Umbilical cord (tissue), 2 donors: ENCODE measurements at places on chromosomes 6 and 20. TPM values are rescaled to one million over a fixed set of nuclear protein-coding genes. Genes with fewer than 3 reads are reported as not detected.

Gene MYLK4
- total RNA-seq, result 5.1 TPM

DNA sequence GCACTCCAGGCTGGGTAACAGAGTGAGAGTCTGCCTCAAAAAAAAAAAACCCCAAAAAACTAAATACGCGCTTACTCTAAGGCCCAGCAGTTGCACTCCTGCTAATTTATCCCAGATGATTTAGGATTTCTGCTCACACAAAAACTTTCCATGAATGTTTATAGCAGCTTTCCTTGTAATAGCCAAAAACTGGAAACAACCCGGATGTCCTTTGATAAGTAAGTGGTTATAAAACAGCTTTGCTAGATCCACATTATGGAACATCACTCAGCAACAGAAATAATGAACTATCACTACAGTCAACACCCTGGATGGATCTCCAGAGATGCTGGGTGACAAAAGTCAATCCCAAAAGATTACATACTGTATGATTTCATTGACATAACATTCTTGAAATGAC is 220.4 kb upstream of the JARID2 start:
- no peak for DNase-seq

- peak; percentile 25 for DNase-seq
Measured at GRCh38 chr6:93182938-93183479, 236.3 kb downstream of the EPHA7 start.

DNA sequence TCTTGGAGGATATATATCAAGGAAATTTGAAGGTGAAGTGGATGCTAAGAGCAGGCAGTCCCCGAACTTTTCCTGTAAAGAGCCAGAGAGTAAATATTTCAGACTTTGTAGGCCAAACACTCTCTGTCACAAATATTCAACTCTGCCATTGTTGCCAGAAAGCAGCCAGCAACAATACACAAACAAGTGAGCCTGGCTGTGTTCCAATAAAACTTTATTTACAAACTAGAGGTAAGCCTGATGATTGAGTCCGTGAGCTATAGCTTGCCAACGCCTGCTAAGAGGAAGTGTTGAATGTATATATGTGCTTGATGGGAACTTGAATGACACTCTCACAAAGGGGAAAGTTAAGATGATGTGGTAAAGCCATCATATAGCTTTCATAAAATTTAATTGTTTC is 166.0 kb upstream of the PLN start:
- no peak for DNase-seq

- no peak for DNase-seq
Measured at GRCh38 chr6:75117701-75118100, 88.2 kb downstream of the COL12A1 start.

- peak; percentile 87 for DNase-seq
Measured at GRCh38 chr6:16320533-16321340, 82.3 kb downstream of the GMPR start.

DNA sequence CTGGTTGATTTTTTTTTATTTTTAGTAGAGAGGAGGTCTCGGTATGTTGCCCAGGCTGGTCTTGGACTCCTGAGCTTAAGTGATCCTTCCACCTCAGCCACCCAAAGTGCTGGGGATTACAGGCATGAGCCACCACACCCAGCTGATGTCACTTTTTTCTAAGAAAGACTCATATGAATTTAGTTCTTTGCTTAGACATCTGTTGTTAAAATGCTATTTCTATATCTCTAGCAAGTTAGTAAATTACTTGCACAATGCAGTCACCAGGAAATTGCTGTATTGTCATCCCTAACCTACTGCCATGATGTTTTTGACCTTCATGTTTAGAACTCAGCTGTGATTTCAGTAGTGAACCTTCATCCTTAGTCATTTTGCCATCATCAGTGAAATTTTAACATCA is 5.7 kb downstream of the KDM1B start:
- peak; percentile 32 for DNase-seq

- peak; percentile 79 for DNase-seq
Measured at GRCh38 chr6:98957450-98957849, 9.7 kb upstream of the FBXL4 start.

Gene PEDS1
- total RNA-seq, result 15.4 TPM

GRCh38 chr6:143093290-143093689 is 32.6 kb downstream of the AIG1 start:
- DNase-seq, result no peak

DNA sequence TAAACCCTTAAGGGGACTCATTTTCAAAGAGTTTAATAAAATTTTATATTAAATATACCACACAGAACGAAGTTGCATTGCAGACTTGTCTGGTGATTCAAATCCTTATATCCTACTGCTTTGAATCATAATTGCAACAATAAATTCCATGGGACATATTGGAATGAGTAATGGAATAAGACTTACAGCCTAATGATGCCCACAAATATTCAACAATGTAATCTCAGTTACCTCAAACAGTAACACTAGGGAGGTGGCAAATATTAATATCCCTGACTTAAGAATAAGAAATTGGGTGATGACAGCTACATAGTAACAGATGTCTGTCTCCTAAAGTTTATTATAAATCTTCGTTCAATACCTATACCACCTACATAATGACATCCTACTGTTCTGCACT is 52.6 kb downstream of the BMP5 start:
- DNase-seq, result no peak

GRCh38 chr6:155272353-155273232 is 8.8 kb downstream of the CLDN20 start:
- DNase-seq, result peak; percentile 93

DNA sequence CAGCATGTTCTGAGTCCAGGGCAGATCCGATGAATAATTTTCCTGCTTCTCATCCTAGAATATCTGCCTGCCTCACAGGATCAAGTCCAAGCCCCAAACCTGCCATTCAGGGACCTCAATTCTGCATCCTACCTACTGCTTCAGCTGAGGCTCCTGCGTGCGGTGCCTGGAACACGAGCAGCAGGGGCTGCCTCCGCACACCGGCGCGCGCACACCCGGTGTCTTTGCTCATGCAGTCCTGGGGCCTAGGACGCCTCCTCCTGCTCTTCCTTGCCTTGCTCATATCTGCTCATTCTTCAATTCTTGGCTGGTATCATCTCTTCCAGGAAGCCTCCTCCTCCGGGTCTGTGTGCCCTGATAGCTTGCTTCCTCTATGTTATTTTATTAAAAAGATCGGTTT is 81.1 kb upstream of the AGPAT4 start:
- no peak for DNase-seq

Gene EYA4
- total RNA-seq, result 11.1 TPM

DNA sequence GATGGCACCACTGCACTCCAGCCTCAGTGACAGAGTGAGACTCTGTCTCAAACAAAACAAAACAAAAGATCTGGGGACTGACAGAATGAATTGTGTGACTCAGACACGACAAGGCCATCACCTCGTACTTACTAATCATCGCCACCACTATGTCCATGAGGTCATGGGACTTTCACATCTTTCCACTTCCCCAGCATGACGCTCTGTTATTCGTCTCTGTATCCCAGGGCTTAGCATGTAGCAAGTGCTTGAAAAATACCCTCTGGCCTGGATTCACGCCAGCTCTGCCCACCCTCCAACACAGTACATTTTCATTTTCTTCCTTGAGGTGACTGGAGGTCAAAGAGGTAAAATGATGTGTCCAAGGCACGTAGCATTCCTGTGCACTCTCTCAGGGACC is 27.8 kb downstream of the FGD2 start:
- no peak for DNase-seq

DNA sequence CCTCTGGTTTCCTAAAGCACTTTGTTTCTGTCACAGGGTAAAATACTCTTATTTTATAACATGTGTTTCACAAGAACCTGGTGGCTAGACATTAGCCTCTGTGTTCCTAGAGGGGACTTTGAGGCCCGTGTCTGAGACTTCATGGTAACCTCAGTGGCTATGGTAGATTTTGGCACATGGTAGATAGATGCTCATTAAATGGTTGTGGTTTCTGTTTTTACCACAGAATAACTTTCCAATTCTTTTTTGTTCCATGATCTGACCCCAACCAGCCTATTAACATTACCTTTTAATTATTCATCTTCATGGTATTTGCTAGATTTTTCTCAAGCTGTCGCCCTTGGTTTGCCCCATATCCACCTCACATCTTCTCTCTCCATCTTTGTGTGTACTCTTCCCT is 34.3 kb downstream of the CCN2 start:
- no peak for DNase-seq

Gene C6orf58
- not detected for total RNA-seq

- no peak for DNase-seq
Measured at GRCh38 chr6:34914358-34914757, 25.3 kb downstream of the ANKS1A start.

GRCh38 chr20:61031101-61031830 is 220.8 kb upstream of the CDH4 start:
- no peak for DNase-seq

DNA sequence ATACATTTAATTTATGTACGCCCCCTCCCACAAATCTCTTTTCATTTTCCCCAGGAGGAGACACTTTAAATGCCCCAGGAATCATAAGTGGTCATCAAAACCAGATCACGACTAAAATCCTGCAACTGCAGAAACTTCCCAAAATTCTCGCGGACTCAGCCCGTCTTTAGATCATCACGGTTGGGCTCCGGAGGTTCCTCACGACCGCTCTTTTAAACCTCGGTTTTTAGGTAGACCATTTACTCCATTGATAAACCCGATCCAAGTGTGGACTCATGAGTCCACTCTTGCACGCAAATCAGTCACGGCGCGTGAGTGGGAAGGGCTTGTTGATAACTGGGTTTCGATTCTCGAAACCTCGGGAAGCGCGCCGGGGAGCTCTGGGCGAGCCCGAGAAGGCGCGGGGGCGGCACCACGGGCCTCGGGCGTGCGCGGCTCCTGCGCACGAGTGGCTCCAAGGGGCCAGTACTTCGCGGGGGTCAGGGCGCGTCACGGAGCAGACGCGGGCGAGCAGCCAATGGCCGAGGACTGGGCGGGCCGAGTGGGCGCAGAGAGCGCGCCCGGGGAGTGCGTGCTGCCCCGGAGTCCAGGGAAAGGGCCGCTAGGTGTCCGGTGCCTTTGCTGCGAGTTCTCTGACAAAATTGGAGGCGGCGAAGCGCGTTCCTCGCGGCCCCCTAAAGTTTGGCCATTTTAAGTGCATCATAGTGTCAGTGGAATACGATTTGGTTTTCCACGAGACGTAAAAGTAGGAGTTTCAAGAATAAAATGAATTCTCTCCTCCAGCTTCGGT is 635 bp upstream of the TENT5A start:
- DNase-seq, result peak; percentile 94

DNA sequence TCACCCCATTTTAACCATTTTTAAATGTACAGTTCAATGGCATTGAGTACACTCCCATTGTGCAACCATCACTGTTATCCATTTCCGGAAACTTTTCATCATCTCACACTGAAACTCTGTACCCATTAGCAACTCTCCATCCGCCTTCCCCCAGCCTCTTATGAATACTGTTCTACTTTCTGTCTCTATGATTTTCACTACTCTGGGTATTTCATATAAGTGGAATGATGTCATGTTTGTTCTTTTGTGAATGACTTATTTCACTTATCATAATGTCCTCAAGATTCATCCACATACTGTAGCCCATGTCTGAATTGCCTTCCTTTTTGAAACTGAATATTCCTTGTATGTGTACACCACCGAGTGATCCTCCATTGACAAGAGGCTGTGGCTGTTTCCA is 92.9 kb upstream of the TOX2 start:
- DNase-seq, result no peak

DNA sequence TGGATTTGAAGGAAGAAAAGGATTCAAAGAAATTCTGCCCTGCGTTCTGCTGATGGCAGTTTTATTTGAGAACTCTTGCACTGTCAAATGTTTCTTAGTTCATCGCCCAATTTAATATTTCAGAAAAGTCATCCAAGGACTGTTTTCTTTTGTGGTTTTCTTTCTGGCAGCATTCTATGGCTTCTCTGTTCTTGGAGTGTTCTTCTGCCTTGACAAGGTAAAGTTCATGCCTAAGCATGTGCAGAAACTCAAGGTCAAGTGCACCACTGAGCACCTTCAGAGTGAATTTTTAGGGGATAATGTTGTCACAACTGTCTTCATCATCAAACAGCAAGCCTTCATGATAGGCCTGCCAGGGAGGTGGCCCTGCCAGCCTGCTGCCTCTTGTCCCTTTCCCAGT is 225.6 kb downstream of the PLCB1 start:
- DNase-seq, result no peak

DNA sequence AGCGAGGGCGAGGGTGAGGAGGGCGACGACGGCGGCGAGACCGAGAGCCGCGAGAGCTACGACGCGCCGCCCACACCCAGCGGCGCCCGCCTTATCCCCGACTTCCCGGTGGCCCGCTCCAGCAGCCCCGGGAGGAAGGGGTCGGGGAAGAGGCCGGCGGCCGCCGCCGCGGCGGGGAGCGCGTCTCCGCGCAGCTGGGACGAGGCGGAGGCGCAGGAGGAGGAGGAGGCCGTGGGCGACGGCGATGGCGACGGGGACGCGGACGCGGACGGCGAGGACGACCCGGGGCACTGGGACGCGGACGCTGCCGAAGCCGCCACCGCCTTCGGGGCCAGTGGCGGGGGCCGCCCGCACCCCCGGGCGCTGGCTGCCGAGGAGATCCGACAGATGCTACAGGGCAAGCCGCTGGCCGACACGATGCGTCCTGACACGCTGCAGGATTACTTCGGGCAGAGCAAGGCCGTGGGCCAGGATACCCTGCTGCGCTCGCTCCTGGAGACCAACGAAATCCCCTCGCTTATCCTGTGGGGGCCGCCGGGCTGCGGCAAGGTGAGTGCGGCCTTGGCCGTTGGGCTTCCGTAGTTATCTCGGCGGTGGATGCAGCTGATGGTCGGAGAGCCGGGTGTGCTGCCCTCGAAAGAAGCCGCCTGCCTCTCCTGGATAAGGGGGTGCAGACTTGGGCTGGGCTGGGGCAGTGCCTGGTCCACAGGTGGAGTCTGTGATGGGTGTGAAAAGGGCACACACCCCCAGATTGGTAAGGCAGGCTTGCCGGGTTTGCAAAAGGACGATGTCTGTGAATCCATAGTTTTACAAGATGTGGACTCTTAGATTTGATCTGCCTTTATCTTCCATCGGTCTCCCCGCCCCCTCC is 938 bp downstream of the WRNIP1 start:
- peak; percentile 54 for DNase-seq

Gene ZNF343
- total RNA-seq, result 14.0 TPM

Gene R3HDML
- total RNA-seq, result not detected

Gene SLC17A2
- total RNA-seq, result 0.48 TPM

Gene NKX2-2
- total RNA-seq, result 1.4 TPM

DNA sequence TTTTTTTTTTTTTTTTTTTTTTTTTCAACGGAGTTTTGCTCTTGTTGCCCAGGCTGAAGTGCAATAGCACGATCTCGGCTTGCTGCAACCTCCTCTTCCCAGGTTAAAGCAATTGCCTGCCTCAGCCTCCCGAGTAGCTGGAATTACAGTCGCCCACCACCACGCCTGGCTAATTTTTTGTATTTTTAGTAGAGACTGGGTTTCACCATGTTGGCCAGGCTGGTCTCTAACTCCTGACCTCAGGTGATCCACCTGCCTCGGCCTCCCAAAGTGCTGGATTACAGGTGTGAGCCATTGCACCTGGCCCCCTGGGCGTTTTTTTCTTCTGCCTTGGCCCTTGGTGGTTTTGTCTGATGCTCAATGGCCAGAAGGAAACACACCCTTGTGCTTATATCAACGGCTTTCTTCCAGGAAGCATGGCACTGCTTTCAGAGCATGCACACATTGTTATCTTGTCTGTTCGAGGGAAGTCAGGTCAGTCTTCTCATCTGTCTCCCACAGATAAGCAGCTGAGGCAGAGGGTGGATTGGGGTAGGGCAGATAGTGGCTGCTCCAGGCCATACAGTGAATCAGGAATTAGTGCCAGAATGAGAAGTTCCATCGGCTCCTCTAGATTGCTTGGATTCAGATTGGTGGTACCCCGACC is 203.1 kb downstream of the TSHZ2 start:
- no peak for DNase-seq

Gene PBOV1
- total RNA-seq, result 2.2 TPM
